T-helper 1 cell (primary cell): ENCODE measurements at places on chromosomes 16 and 17.

DNA sequence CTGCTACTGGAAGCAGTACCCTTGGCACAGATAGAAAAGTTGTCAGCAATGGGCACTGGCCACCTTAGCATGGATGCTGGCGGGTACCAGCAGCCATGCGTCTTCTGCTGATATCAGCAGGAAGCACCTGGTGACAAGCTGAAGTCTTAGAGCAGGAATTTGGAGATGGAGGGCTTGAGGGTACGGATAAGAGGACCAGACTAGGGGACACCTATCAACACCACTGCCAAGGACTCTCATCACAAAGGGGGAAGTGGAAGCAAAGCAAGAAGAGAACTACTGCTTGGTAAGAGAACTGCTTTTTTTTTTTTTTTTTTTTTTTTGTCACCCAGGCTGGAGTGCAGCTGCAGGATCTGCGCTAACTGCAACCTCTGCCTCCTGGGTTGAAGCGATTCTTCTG, 35.4 kb upstream of the LYRM9 start:
- no peak for DNase-seq

DNA sequence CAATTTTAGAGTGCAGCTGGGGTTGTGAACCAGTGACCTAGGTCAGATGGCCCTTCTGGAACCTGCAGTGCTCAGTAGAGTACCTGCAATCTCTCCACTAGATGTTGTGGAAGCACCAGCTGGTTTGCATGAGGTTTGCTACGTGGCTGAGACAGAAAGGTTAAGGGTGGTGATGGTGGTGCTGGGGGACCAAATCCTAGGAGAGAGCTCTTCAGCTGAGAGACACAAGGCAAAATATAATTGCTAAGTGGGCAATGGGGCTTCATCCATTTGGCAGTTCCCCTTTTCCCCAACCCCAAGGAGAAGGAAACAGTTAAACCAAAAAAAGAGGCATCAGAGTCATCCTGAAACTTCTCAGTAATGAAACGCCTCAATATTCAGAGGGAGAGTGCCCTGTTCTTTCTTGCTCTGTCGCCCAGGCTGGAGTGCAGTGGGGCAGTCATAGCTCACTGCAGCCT, 13.9 kb downstream of the ITPRIPL2 start:
- no peak for DNase-seq

GRCh38 chr16:81179219-81179618, 59.3 kb upstream of the BCO1 start:
- DNase-seq = no peak

DNA sequence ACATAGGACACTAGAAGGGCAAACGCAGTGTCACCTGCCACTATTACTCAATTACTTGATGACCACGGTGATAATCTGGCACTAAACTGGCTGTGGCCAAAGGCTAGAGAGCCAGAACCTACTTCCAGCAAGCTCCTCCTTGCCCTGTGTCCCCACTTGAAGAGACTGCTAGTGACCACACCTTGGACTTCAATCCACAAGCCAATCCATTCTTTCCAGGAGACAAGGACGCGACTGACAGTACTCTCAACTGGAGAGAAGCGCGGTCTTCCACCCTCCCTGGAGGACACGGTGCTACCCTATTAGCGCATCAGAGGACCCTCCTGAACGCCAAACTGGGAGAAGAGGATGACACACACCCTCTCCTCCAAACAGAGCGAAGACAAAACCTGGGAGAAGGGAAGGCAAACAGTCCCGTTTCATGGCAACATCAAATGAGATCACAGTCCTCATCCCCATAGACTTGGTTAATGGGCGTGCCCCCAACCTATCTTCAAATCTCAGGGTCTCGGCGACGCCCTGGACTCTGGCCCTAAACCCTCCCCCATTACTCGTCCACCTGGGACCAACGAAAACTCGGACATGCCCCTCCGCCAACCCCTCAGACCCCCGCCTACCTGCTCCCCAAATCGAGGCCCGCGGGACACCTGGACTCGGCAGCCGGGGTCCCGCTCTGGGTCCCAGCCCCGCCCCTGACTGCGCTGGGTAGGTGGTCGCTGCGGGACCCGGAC, 508 bp downstream of the FLCN start:
- no peak for DNase-seq

DNA sequence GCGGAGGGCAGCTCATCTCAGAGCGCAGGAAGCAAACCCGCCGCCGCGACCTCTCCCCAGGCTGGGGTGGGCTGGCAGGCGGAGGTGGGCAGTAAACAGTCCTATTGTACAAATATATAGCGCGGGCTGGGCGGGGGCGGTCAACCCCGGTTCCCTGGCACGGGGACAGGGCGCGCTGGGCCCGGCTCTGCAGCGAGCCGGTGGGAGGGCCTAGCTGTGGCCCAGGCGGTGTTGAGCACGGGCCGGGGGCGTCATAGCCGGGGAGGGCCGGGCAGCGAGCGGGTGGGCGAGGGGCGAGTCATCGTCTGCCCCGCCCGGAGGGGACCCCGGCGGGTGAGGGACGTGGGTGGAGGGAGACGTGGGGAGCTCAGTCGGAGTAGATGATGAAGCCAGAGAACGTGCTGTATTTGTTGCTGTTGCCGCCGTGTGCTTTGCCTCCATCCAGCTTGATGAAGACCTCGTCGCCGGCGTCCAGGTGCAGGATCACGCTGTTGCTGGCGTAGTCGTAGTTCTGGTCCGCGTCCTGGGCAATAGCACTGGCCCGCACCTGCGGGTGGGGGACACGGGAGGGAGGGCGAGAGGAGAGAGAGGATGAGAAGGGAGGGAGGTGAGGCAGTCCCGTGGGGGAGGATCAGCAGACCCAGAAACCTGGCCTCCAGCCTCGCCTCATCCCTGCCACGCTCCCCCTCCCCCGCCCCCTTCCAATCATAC, 8.1 kb downstream of the C1QL1 start:
- DNase-seq = no peak

GRCh38 chr16:83682116-83682867, 125.5 kb upstream of the HSBP1 start:
- no peak for DNase-seq

GRCh38 chr16:989354-989814, 7.8 kb downstream of the SOX8 start:
- DNase-seq = no peak

GRCh38 chr16:86925067-86925791, 346.9 kb downstream of the FOXL1 start:
- no peak for DNase-seq

- no peak for DNase-seq
Observed at GRCh38 chr16:82488460-82488859, 138.3 kb upstream of the CDH13 start.

DNA sequence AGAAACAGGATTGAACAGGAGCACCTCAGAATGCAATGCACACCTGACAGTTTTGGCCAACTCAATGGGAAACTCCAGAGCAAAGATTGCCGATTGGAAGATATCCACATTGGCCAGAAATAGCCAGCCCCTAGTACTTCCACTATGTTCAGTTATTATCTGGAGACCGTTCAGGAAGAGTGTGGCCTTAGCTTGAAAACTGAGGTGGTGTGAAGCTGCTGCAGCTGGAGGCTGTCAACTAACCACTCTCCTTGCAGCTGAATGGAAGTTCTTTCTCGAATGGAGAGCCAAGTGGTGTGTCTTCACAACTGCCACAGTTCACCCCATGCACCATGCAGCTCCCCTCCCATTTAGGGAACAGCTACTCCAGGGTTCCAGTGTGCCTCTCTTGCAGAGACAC, 61.9 kb upstream of the DHX40 start:
- no peak for DNase-seq

DNA sequence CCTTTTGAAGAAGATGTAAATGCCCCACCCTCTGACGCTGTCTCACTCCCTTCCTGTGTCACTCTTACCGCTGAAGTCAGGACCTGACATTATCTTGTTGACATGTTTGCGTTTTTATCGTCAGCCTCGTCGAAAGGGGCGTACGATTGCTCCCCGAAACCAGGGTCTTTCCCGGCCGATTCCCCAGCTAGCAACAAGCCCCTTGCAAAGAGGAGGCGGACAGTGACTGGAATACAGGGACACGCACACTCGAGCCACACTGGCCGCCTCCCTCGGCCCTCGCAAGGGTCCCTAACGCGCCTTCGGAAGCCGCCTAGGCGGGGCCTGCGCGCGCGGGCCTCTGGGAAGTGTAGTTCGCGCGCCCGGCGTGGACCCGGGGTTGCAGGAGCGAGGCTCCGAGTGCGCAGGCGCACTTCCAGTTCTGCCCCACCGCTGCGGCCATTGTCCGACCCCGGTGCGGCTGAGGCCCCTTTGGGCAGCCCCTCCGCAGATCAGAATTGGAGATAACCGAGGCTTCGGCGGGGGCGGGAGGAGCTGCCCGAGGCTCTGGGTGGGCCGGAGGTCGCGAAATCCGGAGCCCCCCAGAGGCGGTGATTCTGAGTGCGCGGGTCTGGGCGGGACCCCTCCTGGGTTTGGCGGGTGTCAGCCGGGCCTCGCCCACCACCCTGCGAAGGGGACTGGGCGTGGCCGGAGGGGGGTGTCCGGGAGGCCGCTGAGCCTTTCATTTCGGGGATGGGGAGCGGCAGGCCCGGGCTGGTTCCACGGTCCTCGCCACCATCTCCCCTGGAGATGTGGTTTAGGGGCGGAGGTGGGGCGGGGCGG, at the start of gene ZFP90:
Gene ZFP90 (plus strand): TSS at position 412 of the 822 bp plus-strand sequence. CDS start 502 bp downstream, outside the sequence.
- DNase-seq = peak; percentile 71

- DNase-seq = no peak
Observed at GRCh38 chr17:77124192-77124889, 16.4 kb upstream of the SEC14L1 start.

DNA sequence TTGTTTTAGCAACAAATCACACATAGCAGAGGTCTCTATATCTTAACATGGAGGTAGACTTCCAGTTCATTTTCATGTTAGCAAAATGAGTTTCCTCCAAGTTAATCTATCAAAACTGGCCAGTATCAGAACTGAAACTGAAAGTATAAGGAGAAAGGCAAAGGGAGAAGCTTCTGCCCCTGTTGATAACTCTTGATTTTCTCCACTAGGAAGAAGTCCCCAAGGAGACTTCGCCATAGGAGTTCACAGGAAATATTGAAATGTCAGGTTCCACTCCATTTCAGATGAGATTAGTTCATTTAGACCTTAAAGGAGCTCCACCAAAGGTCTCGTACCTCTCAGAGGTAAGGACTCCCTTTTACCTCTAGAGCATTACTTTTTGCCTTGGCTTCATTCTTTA, 1.2 kb upstream of the OGFOD3 start:
- DNase-seq = no peak

GRCh38 chr17:47995241-47995935, 24.5 kb downstream of the CDK5RAP3 start:
- no peak for DNase-seq

DNA sequence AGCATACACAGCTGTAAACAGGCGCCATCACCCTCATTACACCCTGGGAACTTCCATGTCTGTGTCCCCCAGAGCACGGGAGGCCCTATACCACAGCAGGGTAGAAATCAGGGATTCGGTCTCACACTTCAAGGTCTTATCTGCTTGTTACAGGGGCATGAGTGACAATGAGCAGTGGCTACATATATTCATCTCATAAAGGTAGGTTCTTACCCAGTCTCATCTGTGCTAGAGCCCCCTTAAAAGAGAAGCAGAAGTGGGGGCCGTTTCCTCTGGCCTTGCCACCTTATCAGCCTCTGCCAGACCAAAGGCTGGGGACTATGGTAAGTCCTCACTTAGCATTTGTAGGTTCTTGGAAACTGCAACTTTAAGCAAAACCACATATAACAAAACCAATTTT, 46.5 kb downstream of the IRX5 start:
- DNase-seq = no peak

- no peak for DNase-seq
Observed at GRCh38 chr17:67679721-67680120, 38.0 kb upstream of the NOL11 start.

- DNase-seq = no peak
Observed at GRCh38 chr17:83135692-83136091, 56.3 kb downstream of the METRNL start.

DNA sequence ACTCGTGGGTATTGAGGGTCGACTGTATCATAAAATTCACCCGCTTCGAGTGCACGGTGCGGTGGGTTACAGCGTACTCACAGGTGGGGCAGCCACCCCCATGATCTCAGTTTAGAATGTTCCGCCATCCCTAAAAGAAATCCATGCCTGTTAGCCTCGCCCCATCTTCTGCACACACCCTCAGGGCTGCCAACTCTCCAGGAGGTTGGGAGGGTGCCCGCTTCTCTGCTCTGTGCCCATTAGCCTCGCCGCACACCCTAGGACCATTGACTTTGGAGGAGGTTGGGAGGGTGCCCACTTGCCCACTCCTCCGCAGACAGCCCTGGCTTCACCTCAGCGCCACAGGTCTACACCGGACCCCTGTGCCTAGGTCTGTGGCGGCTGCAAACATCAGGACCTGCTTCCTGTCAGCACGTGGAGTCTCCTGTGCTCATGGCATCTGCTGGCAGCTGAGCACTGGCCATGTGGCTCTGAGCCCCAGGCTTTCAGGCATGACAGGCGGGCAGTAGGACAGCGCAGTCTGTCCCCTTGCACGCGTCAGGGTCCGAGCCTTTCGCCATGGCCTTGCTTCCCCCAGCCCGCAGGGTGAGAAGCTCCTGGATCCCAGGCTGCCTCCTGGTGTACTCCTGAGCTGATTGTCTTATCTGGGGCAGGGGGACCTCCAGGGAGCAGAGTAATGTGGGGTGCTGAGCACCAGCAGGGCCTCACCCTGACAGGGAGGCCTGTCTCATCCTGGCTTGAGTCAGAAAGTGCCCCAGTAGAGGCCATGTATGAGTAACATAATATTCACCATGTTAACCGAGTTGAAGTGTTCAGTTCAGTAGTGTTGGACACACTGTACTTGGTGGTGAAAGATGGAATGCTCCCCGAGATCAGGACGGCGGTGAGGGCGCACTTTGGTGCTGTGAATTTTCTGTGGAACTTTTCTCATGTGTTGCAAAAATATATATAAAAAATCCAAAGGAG, 21.9 kb downstream of the NME3 start:
- no peak for DNase-seq

- DNase-seq = no peak
Observed at GRCh38 chr17:49524473-49525359, 29.6 kb downstream of the NGFR start.

GRCh38 chr16:88375996-88376834, 6.5 kb upstream of the ZNF469 start:
- DNase-seq = no peak

DNA sequence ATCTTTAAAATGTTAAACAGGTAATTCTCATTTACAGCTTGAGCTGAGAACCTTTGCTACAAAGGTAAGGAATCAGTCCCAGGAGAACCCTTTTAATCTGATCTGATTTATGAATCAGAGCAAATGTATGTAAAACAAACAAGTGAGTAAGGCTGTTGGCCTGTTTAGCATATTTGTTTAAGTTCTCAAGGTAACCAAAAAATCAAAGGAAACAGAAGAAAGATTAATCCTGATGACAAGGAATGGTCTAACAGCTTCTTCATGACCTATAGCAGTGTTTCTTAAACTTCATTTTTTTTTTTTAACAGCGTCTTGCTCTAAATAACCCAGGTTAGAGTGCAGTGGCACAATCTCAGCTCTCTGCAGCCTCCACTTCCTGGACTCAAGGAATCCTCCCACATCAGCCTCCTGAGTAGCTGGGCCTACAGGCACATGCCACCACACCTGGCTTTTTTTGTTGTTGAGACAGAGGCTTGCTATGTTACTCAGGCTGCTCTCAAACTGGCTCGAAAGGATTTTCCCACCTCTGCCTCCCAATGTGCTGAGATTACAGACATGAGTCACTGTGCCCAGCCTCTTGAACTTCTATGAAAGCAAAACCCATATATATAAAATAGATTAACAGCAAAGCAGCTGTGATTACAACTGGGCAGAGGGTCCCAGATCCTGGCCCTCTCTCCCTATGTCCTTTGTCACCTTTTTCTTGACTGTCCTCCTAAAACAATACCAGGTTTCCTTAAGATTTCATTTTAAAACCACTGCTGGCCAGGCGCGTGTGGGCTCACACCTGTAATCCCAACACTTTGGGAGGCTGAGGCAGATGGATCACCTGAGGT, 5.1 kb upstream of the JPT1 start:
- DNase-seq = no peak

- no peak for DNase-seq
Observed at GRCh38 chr17:80566054-80566400, 21.4 kb downstream of the RPTOR start.
